ENCODE measurements at places on chromosomes 2 and 18.

DNA sequence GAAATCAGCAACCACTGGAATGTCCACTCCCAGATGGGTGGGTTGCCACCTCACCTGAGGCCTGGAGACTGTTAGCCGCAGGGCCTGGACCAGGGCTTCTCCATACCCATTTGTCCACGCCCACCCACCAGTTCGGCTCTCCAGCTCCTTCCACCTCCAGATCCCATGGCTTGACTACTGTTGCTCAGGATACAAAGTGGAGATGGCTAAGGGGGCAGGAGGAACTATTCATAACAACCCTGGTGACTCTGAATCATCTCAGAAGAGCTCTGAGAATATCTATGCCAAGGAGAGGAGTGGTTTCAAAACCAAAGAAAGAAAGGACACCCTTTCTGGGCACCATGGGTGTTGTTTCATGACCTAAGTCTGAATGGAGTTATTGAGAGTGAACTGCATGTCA lies 145.8 kb downstream of the LAMA3 start:
- no peak for DNase-seq

GRCh38 chr2:43169987-43170386 lies 56.4 kb downstream of the ZFP36L2 start:
- peak; percentile 74 for DNase-seq

- no peak for DNase-seq
Observed at GRCh38 chr2:99442837-99443236, 47.0 kb downstream of the REV1 start.

DNA sequence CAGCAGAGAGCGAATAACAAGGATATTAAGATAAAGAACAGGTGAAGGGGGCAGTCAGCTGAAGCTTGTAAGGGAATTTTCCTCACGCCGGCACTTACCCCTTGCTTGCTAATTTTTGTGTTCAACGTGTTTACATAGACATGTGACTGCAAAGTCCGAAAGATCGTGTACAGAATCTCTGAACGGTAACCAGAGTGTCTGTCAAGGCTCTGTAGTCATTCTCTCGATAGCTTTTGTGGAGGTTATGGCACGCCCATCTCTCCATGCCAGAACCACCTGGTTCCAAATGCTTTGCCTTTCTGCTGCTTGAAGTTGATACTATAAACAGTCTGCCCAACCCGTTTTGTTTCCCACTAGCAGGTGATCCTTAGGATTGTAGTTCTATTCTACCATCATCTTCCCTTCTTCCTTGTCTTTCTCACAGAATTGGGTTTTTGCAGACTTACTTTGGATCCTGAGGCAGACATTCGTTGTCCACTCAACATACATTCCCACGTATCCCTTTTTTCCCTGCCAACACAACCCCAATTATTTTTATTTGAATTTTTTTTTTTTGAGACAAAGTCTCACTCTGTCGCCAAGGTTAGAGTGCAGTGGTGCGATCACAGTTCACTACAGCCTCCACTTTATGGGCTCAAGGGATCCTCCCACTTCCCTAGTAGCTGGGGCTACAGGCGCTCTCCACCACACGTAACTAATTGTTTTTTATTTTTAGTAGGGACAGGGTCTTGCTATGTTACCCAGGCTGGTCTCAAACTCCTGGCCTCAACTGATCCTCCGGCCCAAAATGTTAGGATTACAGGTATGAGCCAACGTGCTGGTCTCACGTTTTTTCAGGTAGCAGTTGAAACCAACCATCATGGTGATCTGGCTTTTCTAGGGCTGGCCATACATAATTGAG lies 1.3 kb upstream of the USP34 start:
- peak; percentile 48 for DNase-seq

DNA sequence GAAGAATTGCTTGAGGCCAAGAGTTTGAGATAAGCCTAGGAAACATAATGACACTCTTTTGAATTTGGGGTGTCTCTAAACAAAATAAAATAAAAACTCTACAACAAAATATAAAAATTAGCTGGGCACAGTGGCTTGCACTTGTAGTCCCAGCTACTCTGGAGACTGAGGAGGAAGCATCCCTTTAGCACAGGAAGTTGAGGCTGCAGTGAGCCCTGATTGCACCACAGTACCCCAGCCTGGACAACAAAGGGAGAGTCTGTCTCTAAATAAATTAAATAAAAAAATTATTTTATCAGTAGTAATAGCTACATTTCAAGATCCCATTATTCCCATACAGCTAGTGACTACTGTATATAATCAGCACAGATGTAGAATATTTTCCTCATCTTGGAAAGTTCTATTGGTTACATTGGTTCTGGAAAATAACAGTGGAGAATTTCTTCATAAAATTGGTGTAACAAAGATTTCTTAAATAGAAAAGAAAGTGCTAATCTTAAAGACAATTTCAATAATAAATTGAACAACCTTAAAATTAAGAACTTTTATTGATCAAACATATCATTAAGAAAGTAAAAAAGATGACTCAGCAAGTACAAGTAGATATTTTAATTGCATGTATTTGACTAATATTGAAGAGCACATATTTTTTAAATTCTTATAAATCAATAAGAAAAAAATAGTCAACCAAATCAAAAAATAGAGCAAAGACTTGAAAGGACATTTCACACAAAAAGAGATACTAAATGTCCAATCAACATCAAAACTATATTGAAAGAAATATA lies 90.4 kb upstream of the KYNU start:
- DNase-seq, result no peak

- DNase-seq, result no peak
Observed at GRCh38 chr2:32271063-32271462, 6.4 kb upstream of the NLRC4 start.

DNA sequence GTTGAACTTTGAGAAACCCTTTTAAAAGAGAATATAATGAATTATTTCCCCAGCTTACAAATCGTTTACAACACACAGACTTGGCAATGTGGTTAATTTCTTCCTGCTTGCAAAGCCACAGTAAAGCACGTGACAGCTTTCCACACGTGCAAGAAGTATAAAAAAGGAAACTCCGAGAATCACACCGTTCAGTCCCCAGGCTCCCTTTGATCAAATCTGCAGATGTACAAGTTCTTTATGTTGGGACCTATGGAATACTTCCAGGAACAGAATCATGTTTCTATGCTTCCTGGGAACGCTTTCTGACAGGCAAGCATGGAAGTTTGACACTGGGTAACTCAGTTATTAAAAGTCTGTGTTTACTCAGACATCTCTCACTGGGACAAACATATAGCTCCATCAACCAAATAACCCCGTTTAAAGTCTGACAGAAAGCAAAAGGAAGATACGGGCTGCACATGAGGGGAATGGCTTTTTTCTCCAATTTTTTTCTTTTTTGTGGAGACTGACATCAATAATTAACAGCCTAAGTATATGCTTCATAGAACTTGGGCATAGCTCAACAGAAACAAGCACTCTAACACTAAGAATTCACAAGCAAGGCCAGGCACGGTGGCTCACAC lies 134.8 kb downstream of the EIPR1 start:
- DNase-seq, result peak; percentile 54

GRCh38 chr2:118845005-118845521 lies 2.4 kb downstream of the EN1 start:
- no peak for DNase-seq

- no peak for DNase-seq
Observed at GRCh38 chr2:41879235-41879916, 168.4 kb upstream of the PKDCC start.

All from activated CD8-positive, alpha-beta T cell treated with anti-CD3 and anti-CD28 coated beads, Interleukin-2, amount 10 ng/mL, durations not matched to agents 7 days and 5 days (primary cell).